ENCODE measurements at places on chromosomes 12 and 14.

GRCh38 chr12:130878193-130879185, 6.6 kb downstream of the RAN start:
- no peak for DNase-seq

- no peak for DNase-seq
Observed at GRCh38 chr12:106815741-106816140, 41.3 kb downstream of the RIC8B start.

GRCh38 chr14:65438266-65438933, 25.9 kb downstream of the FUT8 start:
- DNase-seq, result no peak

DNA sequence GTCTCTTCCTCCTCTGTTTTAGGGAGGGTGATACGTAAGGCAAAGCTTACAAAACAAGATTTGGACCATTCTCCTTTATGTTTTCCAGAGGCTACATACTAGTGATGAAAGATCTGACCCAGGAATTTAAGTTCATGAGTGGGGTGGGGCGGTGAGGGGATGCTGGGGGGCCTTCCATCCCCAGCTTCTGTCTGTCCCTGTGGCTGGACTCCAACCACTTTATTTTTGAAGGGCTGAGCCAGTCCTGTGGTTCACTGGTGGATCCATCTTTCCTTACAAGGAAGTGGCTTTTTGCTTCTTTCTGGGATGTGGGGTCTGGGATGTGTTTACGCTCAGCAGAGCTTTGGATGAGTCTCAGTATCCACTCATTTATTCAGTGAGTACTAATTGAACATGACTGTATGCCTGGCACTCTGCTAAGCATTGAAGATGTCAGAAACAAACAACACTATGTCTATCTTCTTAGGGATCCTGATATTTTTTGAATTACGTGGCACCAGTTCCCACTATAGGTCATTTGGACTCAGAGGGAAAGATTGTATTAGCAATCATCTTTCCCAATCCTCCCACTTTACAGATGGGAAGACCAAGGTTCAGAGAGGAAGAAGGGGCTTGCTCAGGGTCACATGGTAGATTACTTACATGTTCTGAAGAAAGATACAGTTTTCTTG, 291.8 kb upstream of the TBX3 start:
- no peak for DNase-seq

DNA sequence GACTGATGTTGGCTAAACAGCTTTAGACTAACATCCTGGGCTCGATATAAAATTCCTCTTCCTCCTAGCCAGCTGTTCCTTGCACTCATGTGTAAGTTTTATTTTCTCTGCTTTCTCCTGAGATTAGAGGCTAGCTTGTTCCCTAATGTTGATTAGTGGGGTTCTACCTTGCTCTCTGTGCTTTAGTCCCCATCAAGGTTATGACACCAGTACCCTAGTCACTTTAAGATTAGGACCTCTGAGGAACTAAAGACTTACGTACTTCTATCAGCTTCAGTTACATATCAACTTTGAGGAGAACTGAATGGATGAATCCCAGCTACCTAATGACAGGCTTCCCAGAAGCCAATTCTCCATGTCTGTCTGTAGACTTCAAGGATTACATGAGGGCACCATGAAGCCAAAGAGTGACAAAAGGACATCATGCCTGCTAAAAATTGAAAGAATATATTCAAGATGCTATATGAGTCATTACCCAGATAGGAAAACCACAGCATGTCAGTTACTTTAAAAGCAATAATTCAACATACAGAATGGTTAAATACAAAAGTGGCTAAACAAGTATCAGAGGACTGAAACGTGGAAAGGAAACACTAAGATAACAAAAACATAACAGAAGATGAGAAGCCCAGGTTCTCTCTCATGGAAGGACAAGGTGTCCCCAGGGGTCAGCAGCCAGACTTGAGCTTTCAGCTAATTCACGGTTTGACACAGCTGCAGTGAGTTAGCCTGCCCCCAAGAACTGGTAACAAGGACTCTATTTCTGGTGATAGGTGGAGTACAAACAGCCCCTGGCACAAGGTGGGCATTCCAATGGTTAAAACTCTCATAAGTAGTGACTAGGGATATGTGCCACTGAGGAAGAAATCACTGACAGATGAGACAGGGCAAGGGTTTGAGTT, 20.4 kb downstream of the ADAM20 start:
- no peak for DNase-seq
